Activated CD8-positive, alpha-beta memory T cell treated with anti-CD3 and anti-CD28 coated beads, Interleukin-2, amount 50 U/mL, for 48 hours (primary cell): ENCODE measurements at places on chromosomes 12 and 14.

DNA sequence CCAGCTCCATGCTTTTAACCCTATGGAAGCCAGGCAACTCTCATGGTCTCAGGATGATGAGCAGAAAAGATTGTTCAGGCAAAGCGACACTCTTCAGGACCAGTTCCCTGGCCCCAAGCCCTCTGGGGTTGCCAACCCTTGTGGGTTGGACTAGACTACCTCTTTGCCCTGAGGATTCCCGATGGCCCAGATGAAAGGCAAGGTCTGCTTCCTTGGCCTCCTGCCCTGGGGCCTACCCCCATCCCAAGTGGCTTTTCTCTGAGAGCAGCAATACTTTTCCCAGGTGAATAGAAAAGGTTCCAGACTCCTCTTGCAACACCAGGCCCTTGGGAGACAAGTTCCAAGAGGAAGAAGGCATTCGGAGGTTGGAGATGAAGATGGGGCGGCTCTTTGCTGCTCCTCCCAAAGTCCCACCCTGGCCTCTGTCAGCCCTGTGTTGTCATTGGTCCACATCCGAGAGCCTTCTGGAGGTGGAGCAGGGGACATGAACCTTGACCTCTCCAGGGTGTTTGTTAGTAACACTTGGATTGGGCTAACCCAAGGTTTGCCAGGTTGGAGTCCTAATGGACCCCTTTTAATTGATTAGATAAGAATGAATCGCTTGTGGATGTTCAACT is 131.1 kb downstream of the GCH1 start:
- no peak for DNase-seq

GRCh38 chr12:129409281-129409680 is 494.5 kb downstream of the TMEM132D start:
- DNase-seq = no peak

GRCh38 chr12:106675651-106676435 is 93.0 kb downstream of the RFX4 start:
- no peak for DNase-seq

DNA sequence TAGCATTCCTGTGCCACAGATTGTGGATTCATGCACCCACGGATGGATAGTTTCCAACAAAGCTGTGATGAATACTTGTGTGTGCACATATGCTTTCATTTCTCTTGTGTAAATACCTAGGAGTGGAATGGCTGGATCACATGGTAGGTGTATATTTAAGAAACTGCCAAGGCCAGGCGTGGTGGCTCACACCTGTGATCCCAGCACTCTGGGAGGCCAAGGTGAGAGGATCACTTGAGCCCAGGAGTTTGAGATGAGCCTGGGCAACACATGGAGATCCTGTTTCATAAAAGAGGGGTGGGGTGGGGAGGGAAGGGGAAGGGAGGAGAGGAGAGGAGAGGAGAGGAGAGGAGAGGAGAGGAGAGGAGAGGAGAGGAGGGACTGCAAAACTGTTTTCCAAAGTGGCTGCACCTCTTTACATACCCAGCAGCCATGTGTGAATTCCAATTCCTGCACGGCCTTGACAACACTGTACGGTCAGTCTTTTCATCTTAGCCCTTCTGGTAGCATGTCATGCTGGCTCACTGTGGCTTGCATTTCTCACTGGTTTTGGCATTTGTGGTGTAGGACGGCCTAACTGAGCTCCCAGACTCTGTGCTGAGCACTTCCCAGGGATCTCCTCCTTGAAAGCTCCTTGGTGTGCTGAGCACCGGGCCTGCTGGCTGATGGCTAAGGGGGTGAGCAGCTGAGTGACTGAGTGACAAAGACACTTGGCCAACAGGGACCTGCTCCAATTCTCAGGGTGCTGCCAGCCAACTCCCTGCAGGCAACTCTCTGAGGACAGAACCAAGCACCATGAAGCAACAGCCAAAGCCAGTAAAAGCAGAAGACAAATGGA is 27.9 kb downstream of the SYNE3 start:
- DNase-seq = no peak

GRCh38 chr12:54977155-54977554 is 7.4 kb downstream of the TESPA1 start:
- no peak for DNase-seq

DNA sequence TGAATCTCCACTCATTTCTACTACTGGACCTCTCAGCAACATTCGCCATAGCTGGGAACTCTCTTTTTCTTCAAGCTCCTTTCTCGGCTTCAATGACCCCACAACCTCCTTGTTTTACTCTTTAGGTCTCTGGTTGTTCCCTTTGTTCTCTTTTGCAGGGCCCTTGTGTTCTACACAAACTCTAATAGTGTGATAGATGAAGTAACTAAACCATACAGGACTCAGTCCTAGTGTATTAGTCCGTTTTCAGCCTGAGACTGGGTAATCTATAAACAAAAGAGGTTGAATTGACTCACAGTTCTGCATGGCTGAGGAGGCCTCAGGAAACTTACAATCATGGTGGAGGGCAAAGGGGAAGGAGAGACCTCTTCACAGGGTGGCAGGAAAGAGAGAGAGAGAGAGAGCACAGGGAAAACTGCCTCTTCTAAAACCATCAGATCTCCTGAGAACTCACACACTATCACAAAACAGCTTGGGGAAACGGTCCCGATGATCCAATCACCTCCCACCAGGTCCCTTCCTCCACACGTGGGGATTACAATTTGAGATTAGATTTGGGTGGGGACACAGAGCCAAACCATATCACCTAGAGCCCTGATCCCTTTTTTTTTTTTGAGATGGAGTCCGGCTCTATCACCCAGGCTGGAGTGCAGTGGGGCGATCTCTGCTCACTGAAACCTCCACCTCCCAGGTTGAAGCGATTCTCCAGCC is 32.0 kb upstream of the WNK1 start:
- no peak for DNase-seq

DNA sequence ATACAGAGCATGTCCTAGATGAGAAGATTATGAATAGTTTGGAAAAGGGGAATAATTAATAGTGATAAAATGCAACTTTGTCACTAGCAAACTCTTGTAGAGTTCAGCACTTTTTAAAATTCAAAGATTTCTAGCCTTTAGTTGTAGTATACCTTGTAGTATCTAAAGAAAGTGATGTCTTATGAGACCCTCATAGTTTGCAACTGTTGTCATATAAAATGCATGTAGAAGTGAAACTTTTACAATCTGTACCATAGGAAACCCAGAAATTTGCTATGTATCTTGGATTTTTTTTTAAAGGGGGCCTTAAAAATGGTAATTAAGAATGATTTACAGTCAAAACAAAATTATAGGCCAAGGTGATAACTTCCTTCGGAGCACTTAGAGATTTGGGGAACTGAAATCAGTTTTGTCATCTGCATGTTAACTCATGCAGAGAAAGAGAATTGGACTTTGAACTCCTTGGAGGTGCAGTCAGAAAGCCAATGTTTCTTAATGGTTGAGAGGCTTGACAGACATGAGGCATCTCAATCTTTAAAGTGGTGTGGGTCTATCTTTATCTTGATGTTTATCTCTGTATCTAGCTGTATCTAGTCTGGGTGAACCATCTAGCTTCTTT is 1.3 kb downstream of the LRRK2 start:
- no peak for DNase-seq
